GM19239 (cell line): ENCODE measurements at places on chromosomes 5 and 9.

DNA sequence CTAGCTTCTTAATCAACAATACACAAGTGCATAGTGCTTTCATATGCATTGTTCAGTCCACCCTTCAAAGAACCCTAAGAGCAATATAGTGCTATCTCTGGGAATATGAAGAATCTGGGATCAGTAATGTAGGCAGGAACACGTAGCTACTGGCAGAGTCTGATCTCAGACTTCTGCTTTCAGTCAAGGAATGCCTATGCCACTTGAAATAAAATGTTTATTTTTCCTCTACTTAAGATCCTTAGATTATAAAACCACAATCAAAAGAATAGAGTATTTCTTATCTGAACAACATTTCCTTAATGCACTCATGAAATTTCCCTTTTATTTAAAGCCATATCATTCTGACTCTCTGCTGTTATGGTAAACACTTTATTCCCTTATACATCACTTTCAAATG, 1407.8 kb upstream of the C9orf72 start:
- no peak for DNase-seq

- no peak for DNase-seq
These were observed 95.8 kb downstream of the TMEM174 start for GRCh38 chr5:73268826-73269225.

GRCh38 chr5:19978476-19978875, 9.5 kb downstream of the CDH18 start:
- no peak for DNase-seq

GRCh38 chr9:92558612-92559374, 23.0 kb upstream of the ECM2 start:
- no peak for DNase-seq

- no peak for DNase-seq
These were observed 68.2 kb downstream of the NR2F1-AS1 start for GRCh38 chr5:93512799-93513198.

DNA sequence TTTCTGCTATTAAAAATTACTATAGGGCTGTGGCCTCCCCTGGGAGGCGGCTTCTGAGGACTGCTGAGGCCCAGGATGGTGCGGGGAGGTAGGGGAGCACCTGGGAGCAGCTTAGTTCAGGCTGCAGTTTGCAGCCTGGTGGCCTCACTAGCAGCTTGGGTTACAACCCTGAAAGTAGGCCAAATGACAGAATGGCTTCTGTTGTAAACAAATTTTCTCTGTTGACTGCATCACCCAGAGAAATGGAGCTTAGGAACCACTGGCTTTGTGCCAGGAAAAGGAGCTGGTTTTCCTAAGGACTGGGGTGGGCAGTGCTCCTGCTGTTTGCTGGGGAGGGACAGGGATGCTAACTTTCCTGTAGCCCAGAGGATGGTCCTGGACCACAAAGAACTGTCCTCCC, 130.3 kb downstream of the ENTREP1 start:
- no peak for DNase-seq

DNA sequence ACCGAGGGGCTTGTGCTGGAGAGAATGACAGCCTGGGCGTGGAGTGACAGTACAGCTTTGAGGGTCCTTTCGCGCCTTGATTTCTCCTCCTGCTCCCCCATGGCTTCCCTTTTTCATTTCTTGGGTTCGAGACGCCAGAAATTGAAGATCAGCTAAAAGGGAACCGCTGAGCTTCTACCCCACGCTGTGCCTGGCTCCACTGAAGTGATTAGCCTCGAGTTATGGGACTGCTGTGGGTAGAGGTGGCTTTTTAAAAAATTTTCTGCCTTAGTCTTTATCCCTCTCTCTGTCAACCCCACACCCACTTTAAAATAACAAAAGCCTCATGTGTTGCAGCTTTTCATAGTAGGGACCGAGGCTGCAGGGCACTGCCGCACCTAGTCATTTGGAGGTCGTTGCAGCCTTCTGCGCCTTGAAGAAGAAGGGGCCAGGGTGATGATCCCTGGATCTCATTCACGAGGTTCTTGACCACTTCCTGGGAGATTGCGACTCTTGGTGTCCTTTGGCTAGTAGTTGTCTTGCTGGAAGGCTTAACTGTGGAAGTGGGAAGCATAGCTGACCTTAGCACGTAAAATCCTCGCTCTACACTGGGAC, 603 bp downstream of the PPIP5K2 start:
- DNase-seq = no peak

GRCh38 chr5:178529080-178529479, 61.1 kb downstream of the COL23A1 start:
- DNase-seq = no peak

DNA sequence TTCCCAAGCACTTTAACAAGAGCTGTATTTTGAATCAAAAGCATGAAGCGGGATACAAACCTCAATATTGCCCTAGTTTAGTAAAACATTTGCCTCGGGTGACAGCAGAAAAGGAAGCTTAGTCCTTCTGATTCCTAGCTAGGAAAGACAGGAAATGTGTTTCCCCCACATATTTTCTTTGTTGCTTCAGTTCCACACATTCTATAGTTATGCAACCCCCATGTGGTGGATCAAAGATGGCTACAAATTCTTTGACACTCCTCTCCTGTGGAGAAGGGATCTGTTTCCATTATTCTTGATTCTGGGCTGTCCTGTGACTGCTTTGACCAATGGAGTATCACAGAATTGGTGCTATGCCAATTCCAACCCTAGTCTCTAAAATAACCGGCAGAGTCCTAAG, 89.1 kb upstream of the SLC30A5 start:
- DNase-seq = no peak

DNA sequence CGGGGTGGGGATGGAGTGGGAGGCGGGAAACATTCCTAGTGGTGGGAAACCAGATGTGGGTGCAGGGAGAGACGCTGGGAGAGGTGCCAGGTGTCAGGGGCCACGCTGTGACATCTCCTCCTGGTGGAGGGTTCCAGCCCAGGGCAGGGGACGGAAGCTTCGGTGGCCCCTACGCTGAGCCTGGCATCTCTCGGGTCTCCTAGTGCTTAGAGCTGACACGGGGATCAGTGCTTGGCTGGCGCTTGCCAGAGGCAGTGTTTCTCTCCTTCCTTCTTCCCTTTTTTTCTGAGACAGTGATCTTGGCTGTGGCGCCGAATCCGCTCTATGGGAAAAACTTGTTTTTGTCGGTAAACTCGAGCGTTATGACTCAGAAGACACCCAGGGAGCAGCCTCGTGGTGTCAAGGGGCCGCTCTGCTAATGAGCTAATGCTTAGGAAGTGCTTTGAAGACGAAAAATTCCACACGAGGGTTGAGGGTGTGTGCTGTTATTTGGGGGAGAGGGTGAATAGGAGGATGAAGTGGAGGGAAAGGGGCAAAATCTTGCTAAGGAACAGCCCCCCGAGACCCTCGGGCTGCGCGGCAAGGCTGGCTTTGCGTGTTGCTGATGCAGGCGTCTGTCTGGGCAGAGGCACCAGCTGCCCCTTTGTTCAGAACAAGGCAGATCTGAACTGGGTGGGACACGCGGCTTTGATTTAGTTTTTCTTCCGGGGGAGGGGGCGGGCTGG, 20.4 kb upstream of the IER5L start:
- DNase-seq = no peak

- DNase-seq = no peak
These were observed 4.7 kb upstream of the RXRA start for GRCh38 chr9:134321531-134321930.

GRCh38 chr9:113480612-113481011, 17.1 kb downstream of the RGS3 start:
- no peak for DNase-seq

- DNase-seq = no peak
These were observed 15.7 kb upstream of the OR13C8 start for GRCh38 chr9:104553261-104553660.

DNA sequence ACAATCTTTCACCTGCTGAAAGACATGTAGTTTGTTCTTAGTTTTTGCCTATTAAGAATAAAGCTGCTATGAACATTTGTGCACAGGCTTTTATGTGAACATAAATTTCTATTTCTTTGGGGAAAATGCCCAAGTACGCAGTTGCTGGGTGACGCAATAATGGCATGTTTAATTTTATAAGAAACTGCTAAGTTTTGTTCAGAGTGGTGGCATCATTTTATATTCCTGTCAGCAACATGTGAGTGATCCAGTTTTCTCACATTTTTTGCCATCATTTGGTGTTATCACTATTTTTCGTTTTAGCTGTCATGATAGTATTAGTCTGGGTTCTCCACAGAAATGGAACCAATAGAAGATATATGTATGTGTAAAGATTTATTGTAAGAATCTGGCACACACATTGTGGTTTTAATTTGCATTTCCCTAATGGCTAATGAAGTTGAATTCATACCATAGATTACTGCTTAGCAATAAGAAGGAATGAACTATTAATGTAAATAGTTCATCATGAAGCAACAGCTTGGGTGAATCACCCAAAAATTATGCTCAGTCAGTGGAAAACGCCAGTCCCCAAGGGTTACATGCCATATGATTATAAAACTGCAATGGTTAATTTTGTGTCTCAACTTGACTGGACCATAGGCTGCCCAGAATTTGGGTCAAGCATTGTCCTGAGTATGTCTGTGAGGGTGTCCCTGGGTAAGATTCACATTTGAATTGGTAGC, 358.6 kb downstream of the MSX2 start:
- DNase-seq = no peak

- no peak for DNase-seq
These were observed 19.5 kb downstream of the ADAMTS6 start for GRCh38 chr5:65462139-65462705.

GRCh38 chr5:60577116-60577515, 122.8 kb downstream of the DEPDC1B start:
- no peak for DNase-seq
